ENCODE measurements at places on chromosomes 2 and 18.

DNA sequence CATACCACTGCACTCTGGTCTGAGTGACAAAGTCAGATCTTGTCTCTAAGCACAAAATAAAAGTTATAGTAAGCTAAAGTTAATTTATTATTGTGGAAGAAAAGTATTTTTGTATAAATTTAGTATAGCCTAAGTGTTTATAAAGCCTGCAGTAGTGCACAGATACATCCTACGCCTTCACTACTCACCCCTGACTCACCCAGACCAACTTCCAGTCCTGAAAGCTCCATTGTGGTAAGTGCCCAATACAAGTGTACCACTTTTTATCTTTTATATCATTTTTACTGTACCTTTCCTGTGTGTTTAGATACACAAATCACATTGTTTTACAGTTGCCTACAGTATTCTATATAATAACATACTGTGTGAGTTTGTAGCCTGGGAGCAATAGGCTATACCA, 57.5 kb downstream of the UBE2E3 start:
- no peak for DNase-seq

GRCh38 chr2:112314856-112315255, 39.5 kb downstream of the ZC3H6 start:
- DNase-seq: no peak

DNA sequence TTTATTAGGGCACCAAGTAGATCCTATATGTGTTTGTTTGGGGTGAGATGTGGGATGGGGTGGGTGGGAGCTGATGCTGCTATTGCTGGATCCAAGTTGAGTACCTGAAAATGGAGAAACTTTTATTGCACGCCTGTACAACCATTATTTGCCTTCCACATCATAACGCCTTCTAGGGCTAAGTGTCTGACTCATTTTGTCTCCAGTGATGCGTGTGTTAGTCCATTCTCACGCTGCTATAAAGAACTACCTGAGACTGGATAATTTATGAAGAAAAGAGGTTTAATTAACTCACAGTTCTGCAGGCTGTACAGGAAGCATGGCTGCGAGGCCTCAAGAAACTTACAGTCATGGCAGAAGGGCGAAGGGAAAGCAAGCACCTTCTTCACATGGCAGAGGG, 58.2 kb downstream of the KDM3A start:
- DNase-seq: no peak

- DNase-seq: no peak
Measured at GRCh38 chr2:170743530-170744239, 26.5 kb upstream of the ERICH2 start.

GRCh38 chr2:38202713-38203445, 126.9 kb upstream of the CYP1B1 start:
- no peak for DNase-seq

DNA sequence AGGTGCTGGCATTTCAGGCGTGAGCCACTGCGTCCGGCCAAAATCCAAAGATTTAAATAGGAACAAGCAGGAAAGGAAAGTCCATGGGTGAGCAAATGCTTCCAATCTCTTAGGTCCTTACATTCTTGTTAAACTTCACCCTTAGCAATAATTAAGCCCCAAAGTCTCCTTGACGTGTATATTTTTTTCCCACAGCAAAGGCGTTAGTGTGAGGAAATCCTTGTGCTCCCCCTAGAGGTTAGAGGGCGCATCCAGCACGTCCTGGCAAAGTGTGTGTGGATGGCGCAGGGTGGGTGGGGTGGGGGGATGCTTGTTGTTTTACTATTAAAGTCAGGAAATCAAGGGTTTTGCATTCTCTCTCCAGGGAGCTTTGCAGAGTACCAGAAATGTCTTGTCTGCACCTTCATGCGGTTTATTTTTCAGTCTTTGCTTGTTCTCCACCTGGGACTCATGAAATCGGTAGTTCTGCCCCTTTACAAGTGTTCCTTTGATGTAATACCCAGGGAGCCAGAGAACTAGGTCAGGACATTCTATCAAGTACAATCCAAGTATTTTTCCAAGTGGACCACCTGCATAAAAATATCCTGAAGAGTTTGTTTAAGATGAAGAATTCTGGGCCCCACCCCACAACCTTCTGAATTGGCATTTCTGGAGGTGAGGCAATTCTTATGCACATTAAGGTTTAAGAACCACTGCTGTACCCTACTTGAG, 22.2 kb upstream of the ITSN2 start:
- peak; percentile 76 for DNase-seq

- DNase-seq: no peak
Measured at GRCh38 chr2:172480301-172481218, 53.2 kb downstream of the ITGA6 start.

GRCh38 chr2:8822218-8822617, 15.2 kb downstream of the KIDINS220 start:
- DNase-seq: no peak

GRCh38 chr2:1742681-1743395, 1.5 kb downstream of the PXDN start:
- peak; percentile 83 for DNase-seq

DNA sequence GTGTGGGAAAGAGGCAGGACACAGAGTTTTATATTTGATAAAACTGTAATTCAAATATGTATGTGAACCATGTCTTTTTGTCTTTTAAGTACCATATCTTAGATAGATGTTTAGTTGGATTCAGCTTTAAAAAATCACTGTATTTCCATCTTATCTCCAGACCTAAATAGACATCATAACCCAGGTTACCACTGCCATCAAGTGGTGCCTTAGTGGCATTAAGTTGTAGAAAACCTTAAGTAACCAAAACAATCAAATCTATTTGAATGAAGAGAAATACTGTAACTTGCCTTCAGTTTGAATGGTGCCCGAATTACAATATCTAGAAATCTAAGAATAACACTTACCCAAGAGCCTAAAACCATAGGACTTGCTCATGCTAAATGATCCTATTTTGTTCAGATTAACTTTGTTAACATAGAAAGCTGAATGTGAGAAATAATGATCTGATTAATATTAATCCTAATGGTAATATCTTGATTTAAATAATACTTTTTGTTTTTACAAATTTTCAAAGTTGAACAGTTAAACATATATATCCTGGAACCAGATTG, 92.5 kb upstream of the MAP2 start:
- peak; percentile 62 for DNase-seq

DNA sequence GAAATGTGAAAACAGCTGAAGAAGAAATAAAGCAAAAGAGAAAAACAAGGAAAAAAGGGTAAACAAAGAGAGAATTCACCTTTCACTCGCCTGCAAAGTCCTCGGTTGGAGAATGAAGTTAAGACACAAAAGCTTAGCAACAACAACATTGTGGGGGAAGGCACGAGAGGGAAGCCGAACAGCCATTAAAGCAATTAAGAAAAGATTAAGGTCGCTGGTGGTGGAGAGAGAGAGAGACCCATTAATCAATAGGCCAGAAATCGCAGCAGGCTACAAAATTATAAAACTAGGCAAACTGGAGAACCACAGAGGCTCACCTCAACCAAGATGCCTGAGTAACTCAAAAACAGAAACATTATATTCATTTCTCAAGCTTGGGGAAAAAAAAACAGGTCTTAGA, 120.0 kb upstream of the SIX3 start:
- DNase-seq: peak; percentile 50

- no peak for DNase-seq
Measured at GRCh38 chr2:215105607-215106354, 32.6 kb downstream of the ABCA12 start.

GRCh38 chr18:21502661-21503060, 97.8 kb downstream of the ESCO1 start:
- DNase-seq: no peak

DNA sequence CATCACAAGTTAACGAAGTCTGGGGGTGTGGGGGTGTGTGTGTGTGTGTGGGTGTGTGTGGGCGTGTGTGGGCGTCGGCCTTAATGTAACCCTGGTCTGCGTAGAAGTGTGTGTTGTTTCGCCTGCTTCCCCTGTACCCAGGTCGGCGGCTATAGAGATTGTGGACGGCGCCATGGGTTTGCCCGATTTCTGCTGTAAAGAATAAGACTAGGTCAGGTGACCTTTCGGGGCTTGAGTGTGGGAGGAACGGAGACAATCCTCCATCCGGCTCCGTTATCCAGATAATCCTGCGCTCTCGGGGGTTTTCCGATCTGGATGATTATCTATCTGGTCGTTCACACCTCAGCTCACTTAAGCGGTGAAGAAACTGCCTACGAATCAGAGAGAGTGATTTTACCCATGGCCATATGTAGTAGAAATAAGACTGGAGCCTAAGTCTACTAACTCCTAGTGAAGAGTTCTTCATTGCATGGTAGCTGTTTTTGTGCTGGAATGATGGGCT, 543 bp downstream of the HADHB start:
- peak; percentile 75 for DNase-seq

- peak; percentile 16 for DNase-seq
Measured at GRCh38 chr2:27701676-27702075, 38.0 kb downstream of the SLC4A1AP start.

- DNase-seq: no peak
Measured at GRCh38 chr2:111100087-111100764, 20.5 kb upstream of the BCL2L11 start.

- no peak for DNase-seq
Measured at GRCh38 chr2:216279031-216279430, 93.3 kb downstream of the MARCHF4 start.

GRCh38 chr2:148901142-148901541, 26.1 kb downstream of the KIF5C start:
- DNase-seq: peak; percentile 32

All from neural progenitor cell (in vitro differentiated cells).